Stimulated activated CD8-positive, alpha-beta memory T cell treated with anti-CD3 and anti-CD28 coated beads, Interleukin-7, amount 100 ng/mL, for 48 hours (primary cell): ENCODE measurements at places on chromosomes 4 and X.

DNA sequence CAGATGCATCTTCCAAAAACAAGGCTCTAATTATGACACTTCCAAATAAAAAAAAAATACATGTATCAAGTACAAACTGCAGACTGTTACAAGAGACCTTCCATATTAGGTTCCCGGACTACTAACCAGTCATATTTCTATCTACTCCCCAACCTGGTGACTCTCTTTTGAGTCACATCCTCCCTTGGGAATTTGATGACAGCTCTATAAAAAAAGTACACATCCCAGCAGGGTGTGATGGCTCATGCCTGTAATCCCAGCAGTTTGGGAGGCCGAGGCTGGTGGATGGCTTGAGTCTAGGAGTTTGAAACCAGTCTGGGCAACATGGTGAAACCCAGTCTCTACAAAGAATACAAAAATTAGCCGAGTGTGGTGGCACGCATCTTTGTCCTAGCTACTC, 14.9 kb downstream of the RPGR start:
- DNase-seq, result no peak

- peak; percentile 29 for DNase-seq
These were observed 282.1 kb downstream of the BCOR start for GRCh38 chrX:39815631-39816030.

DNA sequence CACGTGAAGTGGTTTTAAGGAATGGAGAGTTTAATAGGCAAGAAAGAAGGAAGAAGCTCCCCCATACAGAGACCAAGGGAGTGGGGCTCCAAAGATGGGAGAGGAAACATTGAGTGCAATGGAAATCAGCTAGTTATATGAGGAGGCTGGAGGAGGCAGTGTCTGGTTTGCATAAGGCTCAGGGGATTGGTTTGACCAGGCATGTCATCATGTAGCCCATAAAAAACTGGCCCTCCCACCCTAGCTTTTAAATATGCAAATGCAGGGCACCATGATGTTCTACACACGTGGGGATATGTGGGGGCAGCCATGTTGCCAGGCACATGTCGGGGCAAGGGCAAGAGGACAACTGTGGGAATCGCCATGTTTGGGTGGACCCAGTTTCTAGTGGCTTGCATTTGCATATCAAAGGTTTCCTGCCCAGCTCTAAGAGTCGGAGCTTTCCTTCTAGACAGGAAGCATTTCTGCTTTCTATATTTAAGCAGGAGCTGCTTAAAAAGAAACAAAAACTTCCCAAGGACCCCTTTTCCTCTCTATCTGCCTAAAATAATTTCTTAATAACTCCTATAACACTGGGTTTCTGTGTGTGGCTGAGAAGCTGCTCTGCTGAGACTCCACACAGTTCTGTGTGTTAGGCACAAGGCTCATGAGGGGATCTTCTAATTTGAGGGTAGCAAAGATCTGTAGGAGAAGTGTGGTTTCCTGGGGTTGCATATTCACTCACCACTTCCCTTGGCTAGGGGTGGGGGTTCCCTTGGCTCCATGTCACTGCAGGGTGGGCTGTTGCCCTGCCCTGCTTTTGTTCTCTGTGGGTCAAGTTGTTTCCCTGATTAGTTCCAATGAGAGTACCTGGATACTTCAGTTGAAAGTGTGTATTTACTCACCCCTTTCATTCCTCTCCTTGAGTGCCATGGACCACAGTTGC, 113.5 kb downstream of the VSIG4 start:
- no peak for DNase-seq

- DNase-seq, result no peak
These were observed 459 bp downstream of the RBMX2 start for GRCh38 chrX:130402208-130402684.

- DNase-seq, result no peak
These were observed 310.8 kb upstream of the BOD1L1 start for GRCh38 chr4:13938299-13938698.

DNA sequence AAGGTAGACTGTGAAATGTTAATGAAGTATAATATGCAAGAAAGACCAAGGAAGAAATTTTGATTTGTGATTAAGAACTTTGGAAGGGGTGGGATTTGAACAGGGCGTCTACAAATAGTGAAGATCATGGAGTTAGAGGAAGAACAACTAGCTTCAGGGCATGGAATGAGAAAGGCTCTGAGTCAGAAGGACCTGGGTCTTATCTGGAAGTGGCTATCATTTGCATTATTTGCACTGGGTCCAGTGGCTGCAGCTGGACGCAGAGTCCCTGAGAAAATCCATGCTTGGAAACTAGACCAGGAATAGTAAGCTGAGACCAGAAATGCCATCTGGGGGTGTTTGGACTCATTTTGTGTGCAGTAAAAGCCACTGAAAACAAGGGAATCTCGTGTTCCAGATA, 4.3 kb upstream of the LIMCH1 start:
- DNase-seq, result no peak

DNA sequence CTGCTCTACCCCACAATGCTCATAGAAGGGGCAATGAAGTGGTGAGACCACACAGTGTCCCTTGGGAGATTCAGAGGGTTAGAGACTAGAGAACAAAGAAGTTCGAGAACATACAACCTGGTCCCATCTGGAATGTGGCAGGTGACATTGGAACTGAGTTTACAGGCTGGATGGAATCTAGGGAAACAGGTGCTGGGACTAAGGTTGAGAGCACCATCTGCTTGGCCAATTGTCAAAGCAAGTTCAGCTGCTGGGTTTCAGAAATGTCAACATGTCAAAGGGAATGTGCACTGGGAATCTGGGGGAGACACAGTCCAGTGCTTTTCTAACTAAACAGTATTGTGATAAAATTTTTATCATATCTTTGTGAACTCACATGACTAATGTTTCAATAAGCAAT, 15.9 kb upstream of the FAM13A start:
- DNase-seq, result no peak

DNA sequence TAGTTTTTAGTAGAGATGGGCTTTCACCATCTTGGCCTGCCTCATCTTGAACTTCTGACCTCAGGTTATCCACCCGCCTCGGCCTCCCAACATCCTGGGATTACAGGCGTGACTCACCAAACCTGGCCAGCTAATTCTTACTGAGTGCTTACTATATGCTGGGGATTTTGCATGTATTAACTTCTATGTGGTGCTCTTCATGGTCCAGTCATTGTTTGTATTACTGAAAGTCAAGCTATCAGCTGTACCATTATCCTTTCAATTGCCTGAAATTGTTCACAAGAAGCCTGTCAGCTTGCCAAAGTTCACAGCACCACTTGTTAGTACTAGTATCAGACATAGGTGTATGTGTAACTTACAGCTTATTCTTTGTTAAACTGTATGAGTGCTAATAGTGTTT, 1272.1 kb downstream of the ARAP2 start:
- no peak for DNase-seq

DNA sequence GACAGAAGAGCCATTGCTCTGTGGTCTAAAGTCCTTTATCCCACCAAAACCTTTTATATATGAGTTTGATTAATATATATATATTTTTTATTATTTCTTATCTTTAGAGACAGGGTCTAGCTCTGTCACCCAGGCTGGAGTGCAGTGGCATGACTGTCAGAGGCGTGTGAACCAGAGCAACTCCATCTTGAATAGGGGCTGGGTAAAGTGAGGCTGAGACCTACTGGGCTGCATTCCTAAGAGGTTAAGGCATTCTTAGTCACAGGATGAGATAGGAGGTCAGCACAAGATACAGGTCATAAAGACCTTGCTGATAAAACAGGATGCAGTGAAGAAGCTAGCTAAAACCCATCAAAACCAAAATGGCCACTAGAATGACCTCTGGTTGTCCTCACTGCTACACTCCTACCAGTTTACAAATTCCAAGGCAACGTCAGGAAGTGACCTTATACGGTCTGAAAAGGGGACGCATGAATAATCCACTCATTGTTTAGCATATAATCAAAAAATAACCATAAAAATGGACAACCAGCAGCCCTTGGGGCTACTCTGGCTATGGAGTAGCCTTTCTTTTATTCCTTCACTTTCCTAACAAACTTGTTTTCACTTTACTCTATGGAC, 10.5 kb downstream of the TBCK start:
- DNase-seq, result no peak

DNA sequence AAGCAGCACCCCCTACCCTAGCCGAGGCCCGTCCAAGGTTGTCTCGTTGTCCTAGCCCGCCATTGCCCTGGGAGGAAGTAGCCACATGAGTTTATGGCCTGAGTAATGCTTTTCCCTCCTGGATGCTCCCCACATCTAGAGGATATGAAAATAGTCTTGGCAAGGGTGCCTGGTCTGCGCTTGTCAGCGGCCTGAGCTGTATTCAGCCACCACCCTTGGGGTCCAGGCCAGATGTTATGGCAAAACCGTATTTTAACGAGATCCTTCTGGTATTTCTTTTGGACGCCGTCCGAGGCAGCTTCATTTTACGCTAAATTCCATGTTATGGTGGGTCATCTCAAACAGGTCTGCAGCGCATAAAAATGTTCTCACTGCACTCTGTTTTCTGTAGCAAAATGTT, 89.3 kb downstream of the GPR143 start:
- DNase-seq, result no peak

DNA sequence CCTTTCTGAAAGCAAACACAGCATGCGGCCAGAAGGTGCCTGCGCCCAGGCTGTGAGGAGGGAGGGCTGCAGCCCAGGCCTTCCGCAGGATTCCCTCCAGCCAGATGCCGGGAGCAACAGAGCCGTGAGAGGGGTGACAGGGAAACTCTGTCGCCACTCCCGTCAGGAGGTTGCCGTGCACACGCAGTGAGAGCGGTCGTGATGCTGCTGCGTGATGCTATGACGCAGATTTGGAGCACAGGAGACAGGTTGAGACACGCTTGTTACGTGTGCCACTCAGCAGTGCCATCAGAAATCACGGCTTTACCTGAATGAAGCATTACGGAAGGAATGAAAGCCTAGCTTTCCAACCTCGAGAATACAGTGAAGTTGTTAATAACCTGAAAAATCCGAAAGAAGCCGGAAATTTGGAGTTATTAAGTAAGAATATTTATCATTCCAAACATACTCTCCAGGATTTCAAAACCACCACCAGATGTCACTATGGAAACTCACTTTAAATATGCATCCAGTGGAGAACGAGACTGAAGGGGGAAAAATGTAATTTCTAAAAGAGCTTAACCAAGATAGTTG, 54.4 kb downstream of the FAT1 start:
- no peak for DNase-seq

DNA sequence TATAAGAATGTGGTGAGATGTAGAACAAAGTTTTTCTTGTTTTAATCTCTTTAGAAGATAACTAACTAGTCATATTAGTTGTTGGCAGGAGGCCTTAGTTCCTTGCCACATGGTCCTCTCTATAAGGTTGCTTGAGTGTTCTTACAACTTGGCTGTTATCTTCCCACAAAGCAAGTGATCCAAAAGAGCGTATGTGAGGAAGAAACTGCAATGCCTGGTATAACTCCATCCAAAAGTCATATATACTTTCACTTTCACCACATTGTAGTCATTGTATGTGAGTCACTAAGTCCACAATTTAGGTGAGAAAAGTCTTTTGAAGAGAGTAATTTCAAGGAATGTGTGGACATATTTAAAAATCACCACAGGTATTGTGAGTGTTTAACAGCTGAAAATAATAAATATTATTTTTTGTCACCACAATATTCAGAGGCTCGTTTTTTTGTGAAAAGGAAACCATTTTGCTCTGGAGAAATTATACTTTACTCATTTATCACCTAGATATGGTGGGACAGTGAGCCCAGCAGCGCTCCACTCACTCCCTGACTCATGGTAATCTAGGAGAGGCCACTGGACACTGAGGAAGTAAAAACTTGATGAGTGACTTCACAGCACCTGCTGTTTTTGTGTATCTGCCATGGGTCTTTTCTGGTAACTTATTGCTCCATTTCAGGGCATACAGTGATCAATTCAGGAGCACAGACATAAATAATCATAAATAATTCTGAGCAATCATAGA, 369.4 kb upstream of the NDST3 start:
- DNase-seq, result no peak

GRCh38 chr4:3344596-3344995, 51.8 kb downstream of the RGS12 start:
- no peak for DNase-seq

GRCh38 chrX:14362721-14363120, 166.6 kb upstream of the GLRA2 start:
- no peak for DNase-seq

- DNase-seq, result no peak
These were observed 90.8 kb downstream of the PPP2R2C start for GRCh38 chr4:6381571-6382123.

DNA sequence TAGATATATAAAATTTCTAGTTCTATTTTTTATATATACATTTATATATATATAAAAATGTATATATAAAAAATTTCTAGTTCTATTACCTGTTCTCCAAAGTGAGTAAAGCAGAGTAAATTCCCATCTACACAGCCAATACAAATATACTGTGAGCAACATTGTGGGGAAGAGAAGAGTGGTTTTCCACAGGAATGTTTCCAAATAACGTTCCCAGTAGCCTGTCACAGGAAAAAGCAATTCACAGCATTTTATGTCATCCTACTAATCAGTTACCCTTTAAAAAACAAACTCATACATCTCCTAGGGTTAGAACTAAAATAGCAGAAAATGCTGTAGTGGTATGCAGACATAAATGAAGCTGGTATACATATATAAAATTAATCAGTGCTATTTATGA, 44.5 kb downstream of the AASDH start:
- DNase-seq, result no peak

DNA sequence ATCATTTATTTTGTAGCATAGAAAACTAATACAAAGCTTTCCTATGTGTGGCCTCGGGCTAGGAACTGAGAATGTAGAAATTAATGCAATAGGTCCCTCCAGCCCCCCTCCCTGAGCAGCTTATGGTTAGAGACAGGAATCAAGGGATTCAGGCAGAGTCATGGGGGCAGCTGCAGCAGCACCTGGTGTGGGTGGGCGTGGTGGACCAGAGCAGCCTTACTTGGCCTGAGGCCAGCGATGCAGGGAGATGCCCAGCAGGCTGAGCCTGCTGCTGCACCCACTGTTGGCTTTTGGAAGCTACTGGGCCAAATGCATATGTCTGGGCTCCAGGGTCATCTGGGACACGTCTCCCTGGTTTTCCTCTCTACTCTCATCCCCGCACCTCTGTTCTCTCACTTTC, 74.0 kb downstream of the STK32B start:
- DNase-seq, result no peak

DNA sequence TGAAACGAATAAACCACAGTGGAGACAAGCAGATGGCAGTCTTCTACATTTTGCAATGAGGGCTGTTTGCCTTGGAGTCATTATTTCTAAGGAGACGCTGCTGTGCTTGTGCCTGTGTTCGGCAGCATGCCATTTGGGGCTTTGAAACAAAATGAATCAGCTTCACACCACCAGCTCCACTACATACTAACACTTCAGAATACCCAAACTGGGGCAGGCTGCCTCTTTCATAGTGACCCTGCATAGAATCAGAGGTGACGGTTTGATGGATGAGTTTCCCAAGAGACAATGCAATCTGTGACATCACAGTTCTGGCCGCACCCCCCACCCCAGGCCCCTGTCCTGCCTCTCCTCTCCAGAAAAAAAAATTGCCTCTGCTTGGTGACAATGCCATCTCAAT, 57.1 kb upstream of the MID1 start:
- no peak for DNase-seq

GRCh38 chr4:118175506-118175905, 141.2 kb downstream of the NDST3 start:
- DNase-seq, result no peak
